ENCODE measurements at places on chromosomes 12 and 14. TPM values are rescaled to one million over a fixed set of nuclear protein-coding genes. Genes with fewer than 3 reads are reported as not detected.

Gene FLRT2
- 59.6 TPM for total RNA-seq

Gene PRPH
- 0.67 TPM for total RNA-seq

Gene KLRC3
- not detected for total RNA-seq

Gene PROX2
- total RNA-seq = not detected

Gene TMPRSS12
- not detected for total RNA-seq

Gene CACNA2D4
- 7.3 TPM for total RNA-seq

Measured in posterior vena cava (tissue), 2 donors.